ENCODE measurements at places on chromosomes 1 and 21.

- DNase-seq, result no peak
Measured at GRCh38 chr1:46543761-46544560, 7.5 kb downstream of the KNCN start.

DNA sequence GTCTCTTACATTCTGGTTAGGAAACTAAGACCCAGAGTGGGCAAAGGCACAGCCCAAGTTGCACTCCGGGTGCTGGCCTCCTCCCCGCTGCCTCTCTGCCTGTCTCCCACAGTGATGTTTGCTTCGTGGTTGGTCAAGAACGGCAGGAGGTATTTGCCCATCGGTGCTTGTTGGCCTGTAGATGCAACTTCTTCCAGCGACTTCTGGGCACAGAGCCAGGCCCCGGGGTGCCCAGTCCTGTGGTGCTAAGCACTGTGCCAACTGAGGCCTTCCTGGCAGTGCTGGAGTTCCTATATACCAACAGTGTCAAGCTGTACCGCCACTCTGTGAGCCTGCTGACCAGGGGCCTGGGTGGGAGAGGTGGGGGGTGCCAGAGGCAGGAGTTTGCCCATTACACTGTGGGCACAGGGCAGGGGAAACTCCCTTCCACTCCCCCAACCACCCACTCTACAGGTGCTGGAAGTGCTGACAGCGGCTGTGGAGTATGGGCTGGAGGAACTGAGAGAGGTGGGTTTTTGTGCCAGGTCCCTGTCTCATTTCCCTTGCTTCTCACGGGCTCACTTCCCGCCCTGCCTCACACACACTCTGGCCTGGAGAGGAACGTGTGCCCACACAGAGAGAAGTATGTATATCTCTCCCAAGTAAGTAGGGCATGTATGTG lies 1.9 kb downstream of the BTBD19 start:
- DNase-seq, result no peak

DNA sequence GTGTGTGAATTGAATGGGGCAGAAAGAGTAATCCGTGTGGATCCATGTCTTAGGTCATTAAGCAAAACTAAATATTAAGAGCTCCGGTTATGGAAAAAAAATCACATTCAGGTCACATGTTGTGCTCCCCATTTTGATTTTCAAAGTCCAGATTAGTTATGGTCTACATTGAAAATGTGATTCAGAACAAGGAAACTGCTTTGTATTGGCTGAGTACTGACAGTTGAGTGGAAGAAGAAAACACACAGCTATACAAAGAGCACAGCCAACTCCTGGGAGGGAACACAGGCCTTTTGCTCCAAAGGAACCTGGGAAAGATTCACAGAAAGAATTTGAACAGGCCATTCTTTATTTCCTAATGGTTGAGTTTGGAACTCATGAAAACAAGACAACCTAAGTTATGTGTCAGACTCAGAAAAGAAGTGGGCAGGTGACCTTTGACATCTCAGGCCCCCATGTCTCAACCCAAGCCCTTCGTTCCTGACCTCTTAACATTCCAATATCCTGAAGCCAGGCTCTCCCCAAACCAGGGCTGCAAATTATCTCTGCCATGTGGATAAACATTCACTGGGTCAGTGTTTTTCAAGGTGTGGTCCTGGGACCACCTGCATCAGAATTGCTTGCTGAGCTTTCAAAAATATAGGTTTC lies 159.3 kb upstream of the LMO4 start:
- DNase-seq, result no peak

GRCh38 chr1:24276791-24277190 lies 42.4 kb upstream of the GRHL3 start:
- no peak for DNase-seq

DNA sequence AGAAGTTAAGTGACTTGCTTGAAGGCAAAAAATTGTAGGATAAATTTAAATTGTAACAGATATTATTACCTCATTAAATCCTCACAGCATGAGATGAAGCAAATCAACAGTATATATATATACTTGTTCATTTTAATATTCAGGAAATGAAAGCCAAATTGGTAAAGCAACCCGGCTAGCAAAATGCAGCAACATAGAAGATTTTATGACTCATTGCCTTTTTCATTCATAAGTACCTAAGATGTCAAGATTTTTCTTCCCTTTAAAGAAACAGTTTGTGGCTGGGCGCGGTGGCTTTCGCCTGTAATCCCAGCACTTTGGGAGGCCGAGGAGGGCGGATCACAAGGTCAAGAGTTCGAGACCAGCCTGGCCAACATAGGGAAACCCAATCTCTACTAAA lies 190.5 kb upstream of the NRIP1 start:
- peak; percentile 26 for DNase-seq

- no peak for DNase-seq
Measured at GRCh38 chr1:187721216-187721615, 892.5 kb downstream of the PLA2G4A start.

- DNase-seq, result no peak
Measured at GRCh38 chr1:179066471-179066870, 15.4 kb upstream of the TOR3A start.

DNA sequence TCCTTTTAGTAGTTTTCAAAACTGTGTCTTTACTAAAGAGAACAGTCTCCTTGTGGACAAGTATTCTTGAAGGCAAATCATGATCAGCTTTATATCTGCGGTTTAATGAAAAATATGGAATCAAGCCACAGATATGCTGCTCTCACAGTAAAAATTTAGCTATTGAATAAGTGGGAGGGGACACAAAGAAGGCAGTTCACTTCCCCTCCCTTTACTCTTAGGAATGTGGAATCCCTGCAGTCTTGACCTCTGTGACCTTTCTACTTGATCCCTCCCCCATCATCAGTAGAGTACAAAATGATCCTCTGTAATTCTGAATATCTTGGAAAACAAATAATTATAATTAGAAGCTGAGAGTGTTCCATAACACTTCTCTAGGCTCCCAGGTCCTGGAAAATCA lies 136.7 kb upstream of the HOOK1 start:
- DNase-seq, result no peak

- DNase-seq, result no peak
Measured at GRCh38 chr1:231751415-231751814, 124.8 kb downstream of the DISC1 start.

GRCh38 chr1:201739492-201740085 lies 89.4 kb upstream of the IPO9 start:
- DNase-seq, result peak; percentile 67

- DNase-seq, result no peak
Measured at GRCh38 chr1:160162931-160163330, 11.5 kb downstream of the ATP1A4 start.

DNA sequence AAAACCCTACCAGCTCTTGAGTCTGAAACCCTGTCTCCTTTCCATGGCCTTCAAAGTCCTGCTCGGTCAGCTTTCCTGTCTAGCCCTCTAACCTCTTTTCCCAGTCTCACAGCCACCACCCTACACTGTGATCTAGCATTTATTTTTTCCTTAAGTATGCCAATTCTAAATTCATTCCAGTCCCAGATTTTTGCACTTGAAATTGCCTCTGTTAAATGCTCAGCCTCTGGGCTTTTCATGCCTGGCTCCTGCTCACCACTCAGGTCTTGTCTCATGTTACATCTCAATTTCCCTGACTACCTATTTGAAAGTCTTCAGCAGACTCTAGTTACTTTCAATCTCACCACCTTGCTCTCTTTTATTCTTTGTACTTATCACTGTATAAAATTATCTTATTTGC lies 176.2 kb downstream of the ADGRL4 start:
- DNase-seq, result no peak

- DNase-seq, result no peak
Measured at GRCh38 chr1:5740450-5740849, 251.8 kb downstream of the NPHP4 start.

DNA sequence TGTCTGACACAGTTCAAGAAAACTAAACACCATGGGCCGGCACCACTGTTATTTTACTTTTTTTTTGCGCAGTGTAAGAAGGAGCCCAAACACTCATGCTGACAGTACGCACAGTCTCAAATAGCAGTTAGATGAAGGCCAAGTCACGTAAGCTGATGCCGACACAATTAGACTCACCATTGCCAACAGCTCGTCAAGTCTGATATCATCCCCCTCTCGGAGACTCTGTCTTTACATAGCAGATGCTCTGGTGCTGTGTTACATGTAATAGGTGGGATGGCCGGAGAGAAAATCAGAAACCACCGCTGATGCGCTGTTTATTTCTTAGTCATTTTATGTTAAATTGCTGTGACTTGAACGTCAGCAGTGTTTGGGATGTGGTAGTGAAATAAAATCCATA lies 49.3 kb downstream of the TGFB2 start:
- no peak for DNase-seq

- DNase-seq, result no peak
Measured at GRCh38 chr1:87783315-87783714, 454.6 kb downstream of the LMO4 start.

- DNase-seq, result no peak
Measured at GRCh38 chr21:41260428-41260827, 56.2 kb upstream of the FAM3B start.

DNA sequence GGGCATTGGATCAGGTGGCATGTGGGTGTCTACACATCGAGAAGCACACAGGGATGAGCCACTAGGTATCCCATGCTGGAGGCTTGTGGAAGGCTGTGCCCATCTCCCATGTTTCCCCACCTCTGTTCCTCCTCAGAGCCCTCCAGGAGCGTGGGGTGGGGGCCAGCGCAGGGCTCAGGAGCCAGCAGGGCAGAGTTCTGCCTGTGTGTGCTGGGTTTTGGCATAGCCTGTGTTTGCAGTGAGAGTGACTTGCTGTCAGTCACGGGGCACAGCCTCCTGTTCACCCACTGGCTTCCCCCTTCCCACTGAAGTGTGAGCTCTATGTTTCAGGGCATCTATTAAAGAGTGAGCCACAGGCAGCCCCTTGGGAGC lies 10.4 kb downstream of the IBA57 start:
- no peak for DNase-seq

DNA sequence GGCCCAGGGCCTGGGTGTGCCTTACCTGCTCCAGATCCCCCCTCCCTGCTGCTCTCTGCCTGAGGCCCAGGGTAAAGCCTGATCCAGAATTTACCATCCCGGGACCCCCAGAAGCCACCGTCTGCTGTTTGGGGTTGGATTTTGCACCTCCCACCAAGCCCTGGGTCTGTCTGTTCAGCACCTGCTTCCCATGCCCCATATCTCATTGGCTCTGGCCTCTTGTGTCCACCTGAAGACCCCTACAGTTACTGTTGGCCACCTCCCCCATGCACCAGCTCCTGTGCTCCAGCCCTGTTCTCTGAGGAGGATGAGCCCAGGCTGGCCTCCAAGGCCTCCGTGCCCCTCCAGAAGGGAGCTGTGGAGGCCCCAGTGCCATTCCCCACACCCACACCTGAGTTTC lies 113.9 kb downstream of the GRIK3 start:
- no peak for DNase-seq

DNA sequence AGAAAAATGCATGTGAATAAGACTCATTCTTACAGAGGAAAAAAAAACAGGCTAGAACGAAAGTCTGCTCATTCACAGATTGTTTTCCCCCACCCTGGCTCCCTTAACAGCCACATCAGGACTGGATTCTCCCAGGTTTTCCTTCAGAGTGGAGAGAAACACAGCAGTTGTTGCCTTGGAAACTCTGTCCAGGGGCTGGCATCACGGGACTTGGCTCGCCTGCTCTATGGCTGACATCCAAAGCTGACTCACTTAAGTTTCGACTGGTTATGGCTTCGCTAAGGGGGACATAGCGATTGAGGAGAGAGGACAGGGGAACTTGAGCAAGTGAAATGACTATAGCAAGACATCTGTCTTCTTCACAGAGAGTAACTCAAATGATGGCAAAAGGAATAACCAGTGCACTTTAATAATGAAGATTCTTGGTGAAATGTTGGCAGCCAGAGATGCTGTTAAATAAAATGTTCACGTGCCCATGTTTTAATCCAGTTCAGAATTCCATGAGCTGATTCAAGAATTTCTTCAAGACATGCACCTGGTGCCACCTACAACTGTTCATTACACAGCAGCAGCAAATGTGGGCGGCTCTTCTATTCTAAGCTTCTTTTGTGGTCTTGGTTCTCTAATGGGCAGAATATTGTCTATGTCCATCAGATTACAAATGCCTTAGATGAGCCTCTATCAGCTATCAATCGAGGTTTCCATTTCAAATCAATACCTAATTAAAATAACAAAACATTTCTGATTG lies 21.8 kb downstream of the MIS18A start:
- peak; percentile 52 for DNase-seq

- DNase-seq, result peak; percentile 46
Measured at GRCh38 chr1:46396441-46397398, 2.6 kb downstream of the FAAH start.

GRCh38 chr1:2528966-2529783 lies 888 bp downstream of the HES5 start:
- no peak for DNase-seq

- DNase-seq, result peak; percentile 33
Measured at GRCh38 chr1:177181631-177182291, 11.0 kb downstream of the BRINP2 start.

DNA sequence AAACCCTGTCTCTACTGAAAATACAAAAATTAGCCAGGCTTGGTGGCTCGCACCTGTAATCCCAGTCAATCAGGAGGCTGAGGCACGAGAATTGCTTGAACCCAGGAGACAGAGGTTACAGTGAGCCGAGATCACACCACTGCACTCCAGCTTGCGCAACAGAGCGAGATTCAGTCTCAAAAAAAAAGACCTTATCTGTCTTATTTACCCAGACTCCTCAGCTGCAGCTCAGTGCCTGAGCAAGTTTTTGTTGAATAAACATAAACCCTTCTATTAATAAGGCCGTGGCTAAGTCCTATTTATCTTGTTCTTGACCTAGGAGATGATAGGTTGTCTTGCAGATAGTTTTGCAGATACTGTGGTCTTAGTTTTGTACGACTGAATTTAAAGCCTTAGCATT lies 136.4 kb upstream of the TMEM51 start:
- no peak for DNase-seq

Measured in bronchial epithelial cell (primary cell).